DMS153 (cell line): ENCODE measurements at places on chromosomes 5 and 9.

GRCh38 chr9:87883990-87884389, 1.3 kb downstream of the SPATA31E1 start:
- DNase-seq: no peak

GRCh38 chr5:134551901-134552300, 26.4 kb downstream of the JADE2 start:
- no peak for DNase-seq

DNA sequence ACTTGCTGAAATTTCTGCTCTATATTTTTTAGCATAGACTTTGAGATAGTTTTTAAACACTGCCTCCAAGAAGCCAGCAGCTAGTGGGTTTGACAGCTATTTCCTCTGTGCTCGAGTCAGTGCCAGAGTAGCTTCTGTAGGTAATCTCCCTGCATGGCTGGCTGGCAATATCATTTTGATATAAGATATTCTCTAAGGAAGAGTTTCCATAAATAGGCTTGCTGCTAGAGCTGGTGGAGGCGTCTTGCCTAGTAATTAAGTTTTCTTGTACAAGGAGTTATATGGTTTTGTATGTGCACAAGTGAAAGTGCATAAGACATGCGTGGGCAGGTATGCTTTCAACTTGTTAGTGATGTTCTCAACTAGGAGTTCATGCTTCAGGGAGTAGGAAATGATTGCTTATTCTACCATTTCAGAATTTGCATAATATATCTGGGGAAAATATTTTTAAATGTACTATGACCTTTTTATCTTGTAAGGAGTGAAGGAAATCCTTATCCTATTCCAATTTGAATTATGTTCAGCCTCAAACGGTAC, 74.1 kb upstream of the CCL21 start:
- no peak for DNase-seq

DNA sequence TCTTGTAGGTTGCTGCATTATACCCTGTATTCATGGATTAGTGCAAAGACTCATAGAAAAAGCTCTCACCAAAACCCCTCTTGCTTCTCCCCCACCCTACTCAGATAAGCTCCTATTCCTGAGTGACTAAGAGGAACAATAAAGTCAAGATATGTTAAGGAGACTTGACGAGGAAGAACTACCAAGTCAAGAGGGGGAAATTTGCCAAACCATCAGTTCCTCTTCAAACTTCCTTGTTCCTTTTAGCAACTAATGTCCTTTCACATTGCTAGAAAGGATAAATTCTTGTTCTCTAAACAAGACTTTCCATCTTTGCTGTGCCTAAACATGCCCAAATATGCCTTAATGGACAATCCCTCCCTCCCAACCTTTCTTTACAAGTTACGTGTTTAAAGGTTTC, 27.0 kb downstream of the CNOT8 start:
- DNase-seq: no peak

- no peak for DNase-seq
These were observed 75.2 kb downstream of the ZNF608 start for GRCh38 chr5:124671193-124671592.

- DNase-seq: no peak
These were observed 46.7 kb downstream of the TNFSF8 start for GRCh38 chr9:114883709-114884108.

- DNase-seq: no peak
These were observed 334.0 kb upstream of the PUM3 start for GRCh38 chr9:3177936-3178335.

DNA sequence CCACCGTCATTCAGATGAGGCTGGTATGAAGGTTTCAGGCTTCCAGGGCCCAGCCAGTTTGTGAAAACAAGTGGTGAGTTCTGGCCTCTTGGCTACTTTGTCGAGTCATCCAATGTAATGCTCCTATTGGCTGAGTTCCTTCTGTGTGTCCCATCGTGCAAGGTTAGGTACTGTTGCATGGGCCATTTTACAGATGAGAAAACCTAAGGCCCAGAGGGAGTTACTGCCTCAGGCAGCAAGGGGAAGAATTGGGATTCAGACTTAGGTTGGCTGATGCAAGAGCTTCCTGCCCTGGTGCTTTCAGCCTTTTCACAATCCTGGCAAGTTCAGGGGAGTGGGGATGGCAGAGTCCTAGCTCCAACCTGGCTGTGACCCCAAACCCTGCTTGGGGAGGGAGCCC, 17.4 kb upstream of the PITX1 start:
- DNase-seq: no peak

GRCh38 chr9:27293996-27294395, 3.0 kb downstream of the EQTN start:
- no peak for DNase-seq

- DNase-seq: peak; percentile 89
These were observed 121.7 kb upstream of the RAD23B start for GRCh38 chr9:107161338-107161737.

- no peak for DNase-seq
These were observed 6.3 kb downstream of the MYO10 start for GRCh38 chr5:16929831-16930230.

GRCh38 chr9:138072897-138073296, 195.3 kb downstream of the CACNA1B start:
- no peak for DNase-seq

DNA sequence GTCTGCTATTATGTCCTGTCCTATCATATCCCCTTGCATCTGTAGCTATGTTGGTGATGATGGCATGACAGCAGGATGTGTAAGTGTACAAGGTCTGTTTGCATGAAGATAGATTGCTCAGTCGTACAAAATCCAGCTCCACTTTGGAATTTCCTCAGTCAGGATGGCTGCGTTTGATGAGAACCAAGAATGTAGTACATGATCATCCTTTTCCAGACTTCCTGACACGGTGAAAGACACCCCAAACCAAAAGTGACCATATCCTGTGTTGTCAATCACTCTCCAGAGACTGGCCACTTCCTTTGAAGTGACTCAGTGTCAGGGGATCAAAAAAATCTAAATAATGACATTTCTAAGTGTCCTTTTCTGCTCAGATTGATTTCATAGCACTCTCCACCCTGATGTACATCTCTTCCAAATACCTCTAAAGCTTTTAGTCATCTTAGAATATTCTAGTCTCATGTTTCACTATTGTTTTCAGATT, 213.4 kb downstream of the PLK2 start:
- DNase-seq: no peak

GRCh38 chr5:117812861-117813260, 1175.5 kb downstream of the DTWD2 start:
- no peak for DNase-seq

GRCh38 chr9:69453746-69454145, 128.7 kb downstream of the ENTREP1 start:
- DNase-seq: no peak

DNA sequence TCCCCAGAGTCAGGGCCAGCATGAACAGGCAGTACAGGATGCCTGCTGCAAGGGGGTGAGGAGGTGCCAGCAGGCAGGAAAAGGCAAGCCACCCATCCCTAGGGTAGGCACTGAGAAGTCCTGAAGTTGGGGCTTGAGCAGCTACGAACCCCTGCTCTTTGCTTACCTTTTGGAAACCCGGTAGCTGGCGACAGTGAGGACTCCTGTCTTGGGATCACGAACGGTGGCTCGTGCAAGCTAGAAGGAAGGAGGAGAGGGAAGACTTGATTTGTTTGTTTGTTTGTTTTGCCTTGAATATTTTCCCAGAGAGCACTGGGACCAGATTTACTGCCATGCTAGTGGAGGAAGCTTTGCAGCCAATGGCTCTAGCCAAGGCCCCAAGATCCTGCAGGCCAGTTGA, 23.7 kb downstream of the P4HA2 start:
- DNase-seq: no peak

DNA sequence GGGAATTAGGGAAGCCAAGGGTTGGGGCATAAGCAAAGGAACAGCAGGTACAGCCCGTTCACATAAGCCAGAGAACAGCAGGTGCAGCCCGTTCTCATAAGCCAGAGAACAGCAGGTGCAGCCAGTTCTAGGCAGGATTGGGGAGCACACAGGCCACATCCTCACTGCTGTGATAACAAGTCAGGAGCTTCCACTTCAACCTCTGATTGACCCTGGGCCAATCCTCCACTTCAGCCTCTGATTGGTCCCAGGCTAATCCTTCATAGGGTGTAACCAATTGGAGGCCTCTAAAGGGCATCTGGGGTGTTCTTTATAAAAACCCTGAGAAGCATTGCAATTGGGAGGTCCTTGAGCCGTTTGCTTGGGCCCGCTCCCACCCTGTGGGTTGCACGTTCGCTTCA, 27.5 kb downstream of the CEL start:
- DNase-seq: peak; percentile 7

- DNase-seq: no peak
These were observed 136.2 kb downstream of the MPDZ start for GRCh38 chr9:13143281-13143680.

DNA sequence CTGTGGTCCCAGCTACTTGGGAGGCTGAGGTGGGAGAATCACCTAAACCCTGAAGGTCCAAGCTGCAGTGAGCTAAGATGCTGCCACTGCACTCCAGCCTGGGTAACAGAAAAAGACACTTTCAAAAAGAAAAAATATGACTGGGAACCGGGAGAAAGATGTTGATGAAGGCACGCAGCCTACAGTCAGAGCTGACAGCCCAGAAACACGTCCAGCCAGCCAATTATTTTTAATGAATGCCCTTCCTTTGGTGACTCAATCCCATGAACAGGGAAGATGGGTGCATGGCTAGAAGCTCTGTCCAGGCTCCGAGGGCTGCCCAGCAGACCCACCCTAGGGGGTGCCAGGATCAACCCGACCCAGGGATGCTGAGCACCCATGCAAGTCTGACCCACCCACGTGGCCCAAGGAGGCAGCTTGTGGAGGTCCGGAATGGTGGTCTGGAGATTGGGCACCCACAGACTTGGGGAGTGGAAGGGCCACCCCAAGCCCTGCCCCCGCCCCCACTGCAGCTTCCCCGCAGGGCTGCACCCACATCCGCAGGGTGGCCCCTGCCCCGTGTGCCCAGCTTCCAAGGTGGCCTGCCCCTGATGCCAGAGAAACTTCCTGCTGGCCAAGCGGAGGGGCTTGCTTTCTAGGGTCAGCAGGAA, 51.0 kb downstream of the ADAMTS2 start:
- DNase-seq: no peak

- DNase-seq: no peak
These were observed 1.6 kb downstream of the NTNG2 start for GRCh38 chr9:132163457-132163875.

- no peak for DNase-seq
These were observed 19.8 kb downstream of the EXOSC2 start for GRCh38 chr9:130713286-130713960.

DNA sequence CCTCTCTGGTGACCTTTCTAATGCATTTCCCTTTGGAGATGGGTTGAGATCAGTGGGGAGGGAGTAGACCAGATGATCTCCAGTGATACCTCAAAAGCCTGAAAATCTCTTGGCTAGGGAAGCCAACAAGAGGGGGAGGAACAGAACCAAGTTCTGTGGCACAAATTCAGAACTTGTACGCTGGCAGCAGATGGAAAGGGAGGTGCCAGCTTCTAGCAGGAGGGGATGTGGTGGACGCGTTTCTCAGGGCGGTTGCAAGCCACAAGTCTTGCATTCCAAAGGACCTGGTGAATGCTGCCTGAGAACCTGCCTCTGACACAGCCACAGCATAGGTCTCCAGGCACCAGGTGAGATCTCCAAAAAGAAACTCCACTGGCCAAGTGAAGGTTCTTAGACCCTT, 13.4 kb downstream of the SLIT3 start:
- no peak for DNase-seq

- DNase-seq: no peak
These were observed 49.1 kb downstream of the IPPK start for GRCh38 chr9:92620845-92621244.

DNA sequence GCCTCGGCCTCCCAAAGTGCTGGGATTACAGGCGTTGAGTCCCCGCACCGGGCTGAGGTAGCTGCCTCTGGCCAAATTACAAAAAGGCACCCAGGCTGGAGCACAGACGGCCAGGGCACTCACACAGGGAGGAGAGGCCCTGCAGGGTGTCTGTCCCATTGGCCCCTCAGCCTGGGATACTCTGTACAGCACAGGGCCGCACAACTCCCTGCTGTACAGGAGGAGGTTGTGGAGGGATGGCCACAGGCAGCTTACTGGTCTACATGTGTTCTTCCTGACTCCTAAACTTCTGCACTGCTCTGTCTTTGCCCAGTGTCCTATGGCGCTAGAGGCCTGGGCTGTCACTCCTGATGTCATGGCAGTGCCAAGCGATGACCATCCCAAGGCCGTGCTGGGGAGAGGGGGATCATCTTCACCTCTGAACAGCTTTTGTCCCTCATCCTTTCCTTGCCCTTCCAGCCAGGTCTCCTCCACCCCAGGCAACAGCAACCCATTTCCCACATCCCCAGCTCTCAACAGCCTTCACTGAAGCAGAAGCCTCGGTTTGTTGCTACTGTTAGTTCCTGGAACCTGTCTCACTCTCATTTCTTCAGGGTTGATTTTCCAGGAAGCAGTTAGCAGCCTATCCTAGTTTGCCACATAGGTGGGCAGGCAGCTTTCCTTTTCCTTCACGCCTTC, 1.8 kb upstream of the CNOT6 start:
- no peak for DNase-seq

DNA sequence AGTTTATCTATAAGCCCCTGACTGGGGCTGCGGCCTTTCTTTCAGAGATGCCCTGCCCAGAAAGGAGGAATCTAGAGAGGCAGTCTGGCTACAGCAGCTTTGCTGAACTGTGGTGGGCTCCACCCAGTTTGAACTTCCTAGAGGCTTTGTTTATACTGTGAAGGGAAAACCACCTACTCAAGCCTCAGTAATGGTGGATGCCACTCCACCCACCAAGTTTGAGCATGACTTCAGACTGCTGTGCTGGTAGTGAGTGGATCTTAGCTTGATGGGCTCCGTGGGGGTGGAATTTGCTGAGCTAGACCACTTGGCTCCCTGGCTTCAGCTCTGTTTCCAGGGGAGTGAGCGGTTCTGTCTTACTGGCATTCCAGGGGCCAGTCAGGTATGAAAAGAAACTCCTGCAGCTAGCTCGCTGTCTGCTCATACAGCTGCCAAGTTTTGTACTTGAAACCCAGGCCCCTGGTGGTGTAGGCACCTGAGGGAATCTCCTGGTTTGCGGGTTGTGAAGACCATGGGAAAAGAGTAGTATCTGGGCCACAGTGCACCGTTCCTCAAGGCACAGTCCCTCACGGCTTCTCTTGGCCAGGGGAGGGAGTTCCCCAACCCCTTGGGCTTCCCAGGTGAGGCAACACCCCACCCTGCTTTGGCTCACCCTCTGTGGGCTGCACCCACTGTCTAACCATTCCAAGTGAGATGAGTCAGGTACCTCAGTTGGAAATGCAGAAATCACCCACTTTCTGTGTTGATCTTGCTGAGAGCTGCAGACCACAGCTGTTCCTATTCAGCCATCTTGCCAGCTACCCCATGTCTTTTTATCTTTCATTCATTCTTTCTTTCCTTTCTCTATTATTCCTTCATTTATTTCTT, 211.8 kb upstream of the C9orf72 start:
- DNase-seq: no peak

DNA sequence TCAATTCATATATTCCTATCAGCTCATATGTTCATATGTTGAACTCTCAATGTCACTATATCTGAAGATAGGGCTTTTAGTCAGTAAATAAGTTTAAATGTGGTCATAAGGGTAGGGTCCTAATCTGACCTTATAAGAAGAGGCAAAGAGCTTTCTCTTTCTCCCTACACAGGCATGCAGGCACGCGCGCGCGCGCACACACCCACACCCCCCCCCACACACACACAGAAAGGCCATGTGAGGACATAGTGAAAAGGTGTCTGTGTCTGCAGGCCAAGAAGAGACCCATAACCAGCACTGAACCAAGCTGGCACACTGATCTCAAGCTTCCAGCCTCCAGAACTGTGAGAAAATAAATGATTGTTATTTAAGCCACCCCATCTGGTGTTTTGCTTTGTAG, 76.0 kb downstream of the PDE4D start:
- no peak for DNase-seq

GRCh38 chr5:74105126-74105780, 479.3 kb downstream of the ARHGEF28 start:
- no peak for DNase-seq
